ENCODE measurements at places on chromosomes 3 and 15. TPM values are rescaled to one million over a fixed set of nuclear protein-coding genes. Genes with fewer than 3 reads are reported as not detected.

LRRIQ4 gene
- total RNA-seq = 0.12 TPM

GOLGA6L10 gene
- total RNA-seq = 1.5 TPM

CCDC32 gene
- total RNA-seq = 29.5 TPM

TRA2B gene
- 124 TPM for total RNA-seq

ARGFX gene
- total RNA-seq = not detected

MAP1A gene
- 12.7 TPM for total RNA-seq

AGBL1 gene
- total RNA-seq = 3.3 TPM

OXTR gene
- total RNA-seq = 4.9 TPM

ALPK3 gene
- 6.9 TPM for total RNA-seq

CD86 gene
- total RNA-seq = 17.6 TPM

GOLGA6A gene
- total RNA-seq = not detected

GREM1 gene
- total RNA-seq = 0.96 TPM

CHDH gene
- 4.9 TPM for total RNA-seq

NPAP1 gene
- not detected for total RNA-seq
